Bronchus fibroblast of lung (primary cell): ENCODE measurements at places on chromosomes 4 and X. TPM values are rescaled to one million over a fixed set of nuclear protein-coding genes. Genes with fewer than 3 reads are reported as not detected.

Gene ETDB
- not detected in 2 replicates for total RNA-seq

Gene MAGED4B
- total RNA-seq, result 27.2 and 36.6 TPM in 2 replicates

Gene TCEAL2
- total RNA-seq, result not detected in 2 replicates

Gene MAGEH1
- 44.0 and 48.6 TPM in 2 replicates for total RNA-seq

Gene KCTD8
- not detected in 2 replicates for total RNA-seq

Gene PARM1
- 0.15 and 0.17 TPM in 2 replicates for total RNA-seq

Gene PAGE1
- not detected in 2 replicates for total RNA-seq

Gene SLC6A14
- not detected in 2 replicates for total RNA-seq
